ENCODE measurements at places on chromosomes 13 and 19.

DNA sequence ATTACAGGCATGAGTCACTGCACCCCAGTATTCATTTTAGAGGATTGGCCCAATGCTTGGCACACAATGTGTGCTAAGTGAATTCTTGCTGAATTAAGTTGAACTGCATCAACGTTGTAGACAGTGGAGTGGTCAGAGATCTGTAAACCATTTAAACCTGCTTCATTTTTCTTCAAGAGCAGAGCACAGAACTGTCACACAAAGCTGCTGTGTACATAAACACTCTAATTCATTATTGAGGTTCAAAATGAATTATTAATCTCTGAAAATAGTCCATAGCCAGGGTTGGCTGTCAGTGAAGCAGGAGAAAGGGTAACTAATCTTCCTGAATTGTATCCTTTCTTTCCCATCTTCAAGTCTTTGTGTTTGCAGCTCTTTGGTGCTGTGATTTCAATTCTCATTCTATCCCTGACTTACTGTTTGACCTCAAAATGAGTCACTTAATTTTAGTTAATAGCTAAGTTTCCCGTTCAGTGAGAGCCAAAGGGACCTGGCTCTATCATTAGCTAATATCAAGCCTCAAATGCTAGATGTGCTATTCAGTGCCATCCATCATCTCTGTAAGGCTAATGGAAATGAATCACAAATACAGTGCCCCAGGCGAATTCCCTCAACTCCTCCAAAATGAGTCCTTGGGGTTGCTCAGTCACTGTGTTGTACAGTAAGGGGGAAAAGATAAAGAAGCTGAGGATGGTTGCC is 77.0 kb upstream of the TSC22D1 start:
- no peak for DNase-seq

- DNase-seq: no peak
These were observed 702 bp upstream of the EPSTI1 start for GRCh38 chr13:42992764-42993122.

DNA sequence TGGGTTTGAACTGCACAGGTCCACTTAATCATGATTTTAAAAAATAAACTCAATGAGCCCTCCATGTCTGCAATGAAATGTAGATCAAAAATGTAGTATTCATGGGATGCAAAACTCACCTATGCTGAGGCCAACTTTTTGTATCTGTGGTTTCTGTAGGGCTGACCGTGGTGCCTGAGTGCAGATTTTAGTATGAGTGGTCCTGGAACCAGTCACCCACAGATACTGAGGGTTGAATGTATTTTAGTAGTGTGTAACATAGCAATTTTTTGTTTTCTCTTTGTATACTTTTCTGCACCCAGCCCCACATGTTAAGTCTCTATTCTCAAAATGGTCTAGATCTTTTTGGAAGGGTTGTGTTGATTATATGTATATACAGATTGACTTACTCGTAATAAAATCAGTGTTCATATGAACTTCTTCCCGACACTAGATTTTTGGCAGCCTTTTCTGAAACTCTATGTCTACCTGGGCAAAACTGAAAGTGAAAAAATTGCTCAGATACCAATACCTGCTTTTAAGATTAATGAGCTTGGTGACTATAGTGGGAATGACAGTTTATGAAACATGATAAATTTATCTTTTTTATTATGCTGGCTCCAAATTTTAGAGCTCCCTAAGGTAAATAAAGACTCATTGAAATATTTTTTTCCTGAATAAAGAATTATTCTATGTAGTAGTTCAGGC is 51.6 kb downstream of the DNAJC15 start:
- DNase-seq: no peak

GRCh38 chr19:20276011-20276731 is 109.2 kb downstream of the ZNF486 start:
- no peak for DNase-seq

GRCh38 chr19:39253374-39254149 is 4.9 kb upstream of the IFNL4 start:
- DNase-seq: no peak

GRCh38 chr19:50549927-50550593 is 18.2 kb downstream of the LRRC4B start:
- no peak for DNase-seq

- DNase-seq: no peak
These were observed 64.9 kb downstream of the TNFSF11 start for GRCh38 chr13:42638886-42639285.

- DNase-seq: no peak
These were observed 6.6 kb upstream of the TPTE2 start for GRCh38 chr13:19567820-19568534.

GRCh38 chr13:79190932-79191331 is 215.1 kb downstream of the RBM26 start:
- DNase-seq: no peak

- DNase-seq: no peak
These were observed 86.2 kb downstream of the ANKRD10 start for GRCh38 chr13:110828705-110829104.

GRCh38 chr13:26923824-26924605 is 163.4 kb upstream of the GPR12 start:
- no peak for DNase-seq

DNA sequence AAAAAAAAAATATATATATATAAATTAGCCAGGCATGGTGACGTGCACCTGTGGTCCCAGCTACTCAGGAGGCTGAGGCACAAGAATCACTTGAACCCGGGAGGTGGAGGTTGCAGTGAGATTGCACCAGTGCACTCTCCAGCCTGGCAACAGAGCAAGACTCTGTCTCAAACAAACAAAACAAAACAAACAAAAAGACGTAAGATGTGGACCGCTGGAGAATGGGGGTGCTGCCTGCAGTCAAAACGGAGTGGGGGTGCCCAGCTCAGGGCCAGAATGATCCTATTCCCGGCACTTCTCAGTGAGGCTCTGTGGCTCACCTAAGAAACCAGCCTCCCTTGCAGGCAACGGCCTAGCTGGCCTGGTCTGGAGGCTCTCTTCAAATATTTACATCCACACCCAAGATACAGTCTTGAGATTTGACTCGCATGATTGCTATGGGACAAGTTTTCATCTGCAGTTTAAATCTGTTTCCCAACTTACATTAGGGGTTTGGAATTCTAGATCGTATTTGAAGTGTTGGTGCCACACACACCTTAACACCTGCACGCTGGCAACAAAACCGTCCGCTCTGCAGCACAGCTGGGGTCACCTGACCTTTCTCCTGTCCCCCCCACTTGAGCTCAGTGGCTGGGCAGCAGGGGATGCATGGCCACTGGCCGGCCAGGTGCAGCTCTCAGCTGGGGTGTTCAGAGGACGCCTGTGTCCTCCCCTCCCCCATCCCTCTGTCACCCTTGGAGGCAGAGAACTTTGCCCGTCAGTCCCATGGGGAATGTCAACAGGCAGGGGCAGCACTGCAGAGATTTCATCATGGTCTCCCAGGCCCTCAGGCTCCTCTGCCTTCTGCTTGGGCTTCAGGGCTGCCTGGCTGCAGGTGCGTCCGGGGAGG is at the start of gene F7:
TSS of gene F7 (plus strand) at position 760 of the 889 bp plus-strand sequence. CDS start at position 811, 51 bp downstream.
- DNase-seq: no peak

- no peak for DNase-seq
These were observed 43.9 kb downstream of the GAS6 start for GRCh38 chr13:113819731-113820715.

DNA sequence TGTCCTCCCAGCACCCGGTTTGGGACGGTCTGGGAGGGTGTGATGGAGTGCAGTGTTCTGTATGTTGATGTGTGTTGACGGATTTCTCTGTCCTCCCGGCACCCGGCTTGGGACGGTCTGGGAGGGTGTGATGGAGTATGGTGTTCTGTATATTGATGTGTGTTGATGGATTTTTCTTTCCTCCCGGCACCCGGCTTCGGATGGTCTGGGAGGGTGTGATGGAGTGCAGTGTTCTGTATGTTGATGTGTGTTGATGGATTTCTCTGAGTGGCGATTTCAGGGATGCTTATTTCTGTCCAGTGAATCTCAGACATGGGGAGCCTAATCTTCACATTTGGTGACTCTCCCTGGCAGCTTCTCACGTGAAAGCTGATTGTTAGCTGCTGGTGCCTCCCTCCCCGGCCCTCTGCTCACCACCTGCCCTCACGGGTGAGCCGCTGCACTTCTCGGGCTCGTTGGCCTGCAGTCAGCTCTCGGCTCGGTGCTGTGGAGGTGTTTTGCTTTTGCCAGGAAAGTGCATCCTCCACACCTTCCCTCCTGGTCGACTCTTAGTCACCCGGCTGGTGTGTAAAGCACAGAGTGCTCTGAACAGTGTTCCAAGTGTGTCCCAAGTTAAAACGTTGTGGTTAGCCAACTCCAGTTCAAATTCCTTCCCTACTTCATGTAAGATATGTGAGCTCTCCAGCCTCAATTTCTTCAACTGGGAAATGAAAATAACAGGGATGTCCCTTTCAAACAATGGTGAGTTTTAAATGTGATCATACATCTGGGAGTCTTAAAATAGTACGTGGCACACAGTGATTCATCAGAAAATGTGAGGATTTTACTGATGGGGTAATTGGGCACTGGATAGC is 54.6 kb downstream of the ATP11A start:
- no peak for DNase-seq

- no peak for DNase-seq
These were observed 2494.9 kb upstream of the PCDH20 start for GRCh38 chr13:63910511-63910910.

- no peak for DNase-seq
These were observed 131.5 kb upstream of the GJB6 start for GRCh38 chr13:20363603-20364002.

DNA sequence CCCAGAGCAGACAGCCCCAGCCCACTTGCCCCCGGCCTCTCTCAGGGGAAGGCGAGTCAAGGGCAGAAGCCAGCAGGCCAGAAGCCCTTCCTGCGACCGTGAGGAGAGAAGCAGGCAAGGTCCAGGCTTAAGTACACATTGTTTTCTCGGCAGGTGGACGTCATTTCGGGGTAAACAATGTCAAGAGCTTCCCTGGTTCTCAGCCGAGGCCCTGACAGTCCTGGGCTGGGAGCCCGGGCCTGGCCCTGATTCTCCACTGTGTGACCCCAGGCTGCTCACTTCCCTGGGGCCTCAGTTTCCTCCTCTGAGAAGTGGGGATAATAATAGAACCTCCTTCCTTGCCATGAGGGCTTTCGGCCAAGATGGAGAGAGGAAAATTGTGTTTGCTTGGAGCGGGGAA is 19.4 kb downstream of the PLVAP start:
- DNase-seq: no peak

DNA sequence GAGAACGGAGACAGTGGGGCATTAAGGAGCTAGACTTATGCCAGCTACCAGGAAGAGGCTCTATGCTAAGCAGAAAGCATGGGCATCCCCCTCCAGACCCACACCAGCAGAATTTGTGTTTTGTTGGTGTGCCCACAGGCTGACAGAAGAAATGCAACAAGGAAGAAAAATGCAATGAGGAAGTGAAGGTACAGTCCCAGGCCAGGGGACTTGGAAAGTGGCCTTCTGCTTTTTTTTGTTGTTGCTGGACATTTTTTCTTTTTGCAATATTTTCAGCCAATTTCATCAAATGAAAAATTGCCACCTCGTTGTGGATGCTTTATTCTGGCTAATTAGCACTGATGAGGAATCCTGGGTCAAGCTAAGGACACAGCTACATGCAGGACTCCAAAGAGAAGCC is 167.7 kb downstream of the TSHZ3 start:
- DNase-seq: no peak

GRCh38 chr19:42386974-42387707 is 3.0 kb downstream of the CNFN start:
- DNase-seq: peak; percentile 48

DNA sequence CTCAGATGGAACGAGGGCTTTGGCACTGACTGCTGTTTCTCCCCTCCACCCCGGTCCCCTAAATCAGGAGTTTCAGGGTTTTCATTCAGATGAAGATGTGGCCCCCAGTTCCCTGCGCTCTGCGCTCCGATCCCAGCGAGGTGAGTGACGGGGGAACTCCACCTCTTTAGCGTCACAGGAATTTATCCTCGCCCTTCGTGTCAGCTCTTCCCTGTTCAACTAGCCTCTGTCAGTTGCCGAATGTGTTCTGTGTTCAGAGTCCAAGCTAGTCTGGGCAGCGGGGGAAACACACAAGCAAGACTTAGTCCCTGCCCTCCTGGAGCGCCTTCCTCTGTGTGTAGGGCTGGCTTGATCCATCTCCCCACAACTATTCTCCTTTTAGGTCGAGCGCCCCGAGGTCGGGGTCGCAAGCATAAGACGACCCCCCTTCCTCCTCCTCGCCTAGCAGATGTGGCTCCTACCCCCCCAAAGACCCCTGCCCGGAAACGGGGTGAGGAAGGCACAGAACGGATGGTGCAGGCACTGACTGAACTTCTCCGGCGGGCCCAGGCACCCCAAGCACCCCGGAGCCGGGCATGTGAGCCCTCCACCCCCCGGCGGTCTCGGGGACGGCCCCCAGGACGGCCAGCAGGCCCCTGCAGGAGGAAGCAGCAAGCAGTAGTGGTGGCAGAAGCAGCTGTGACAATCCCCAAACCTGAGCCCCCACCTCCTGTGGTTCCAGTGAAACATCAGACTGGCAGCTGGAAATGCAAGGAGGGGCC is 1.8 kb downstream of the KMT2B start:
- DNase-seq: no peak

- no peak for DNase-seq
These were observed 15.8 kb downstream of the NDUFB7 start for GRCh38 chr19:14555918-14556661.

- no peak for DNase-seq
These were observed 11.4 kb upstream of the GPI start for GRCh38 chr19:34353546-34353945.

DNA sequence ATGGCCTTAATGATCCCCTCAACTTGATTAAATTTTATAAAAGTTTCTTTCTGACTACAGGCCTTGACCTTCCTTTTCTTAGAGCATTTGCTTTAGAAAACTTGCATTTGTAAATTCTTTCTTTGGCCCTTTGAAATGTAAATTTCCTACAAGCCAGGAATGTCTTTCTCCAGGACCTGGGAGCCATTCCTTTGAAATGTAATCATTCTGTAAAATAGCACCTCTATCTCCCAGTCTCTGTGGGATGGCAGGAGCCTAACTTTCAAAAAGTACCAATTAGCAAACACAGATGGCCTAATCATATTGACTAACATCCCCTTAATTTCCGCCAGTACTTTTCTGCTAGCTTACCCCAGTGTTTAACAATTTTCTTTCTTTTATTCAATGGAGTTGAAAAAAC is 1394.2 kb upstream of the ATXN8OS start:
- no peak for DNase-seq

GRCh38 chr13:24022568-24022967 is 125.3 kb upstream of the C1QTNF9B start:
- no peak for DNase-seq

DNA sequence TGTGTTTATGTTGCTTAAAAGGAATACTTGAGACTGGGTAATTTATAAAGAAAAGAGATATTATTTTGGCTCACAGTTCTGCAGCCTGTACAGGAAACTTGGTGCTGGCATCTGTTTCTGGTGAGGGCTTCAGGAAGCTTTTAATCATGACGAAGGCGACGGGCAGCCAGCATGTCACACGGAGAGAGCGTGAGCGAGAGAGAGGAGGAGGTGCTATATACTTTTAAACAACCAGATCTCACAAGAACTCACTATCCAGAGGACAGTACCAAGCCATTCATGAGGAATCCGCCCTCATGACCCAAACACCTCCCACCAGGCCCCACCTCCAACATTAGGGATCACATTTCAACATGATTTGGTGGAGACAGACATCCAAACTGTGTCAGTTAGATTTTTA is 163.4 kb upstream of the TSC22D1 start:
- DNase-seq: no peak

- no peak for DNase-seq
These were observed 1.4 kb upstream of the PLIN4 start for GRCh38 chr19:4519521-4520277.

- DNase-seq: no peak
These were observed 7.2 kb upstream of the CEACAM8 start for GRCh38 chr19:42601811-42602443.

- DNase-seq: no peak
These were observed 2.8 kb downstream of the CBARP start for GRCh38 chr19:1234955-1235380.
